ENCODE measurements at places on chromosomes 4 and X.

DNA sequence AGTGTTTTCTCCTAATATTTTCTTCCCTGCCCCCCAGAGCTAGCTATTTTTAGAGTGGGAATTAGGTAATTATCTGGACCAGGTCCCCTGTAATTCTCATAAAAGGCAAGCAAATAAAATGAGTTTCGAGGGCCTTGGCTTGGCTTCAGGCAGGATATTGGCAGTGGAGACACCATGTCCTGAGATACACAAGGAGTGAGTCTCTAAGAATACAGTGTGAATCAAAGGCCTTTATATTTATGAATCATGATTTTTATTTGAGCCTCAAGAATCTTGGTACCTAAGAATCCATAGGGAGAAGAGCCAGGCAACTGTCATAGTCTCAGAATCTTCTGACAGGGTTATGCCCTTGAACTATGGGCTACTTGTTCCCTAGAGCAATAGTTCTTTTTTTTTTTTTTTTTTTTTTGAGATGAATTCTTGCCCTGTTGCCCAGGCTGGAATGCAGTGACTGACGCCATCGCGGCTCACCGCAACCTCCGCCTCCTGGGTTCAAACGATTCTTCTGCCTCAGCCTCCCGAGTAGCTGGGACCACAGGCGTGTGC, 205.4 kb downstream of the LDB2 start:
- no peak for DNase-seq

GRCh38 chr4:94253036-94253435, 45.4 kb downstream of the SMARCAD1 start:
- no peak for DNase-seq

DNA sequence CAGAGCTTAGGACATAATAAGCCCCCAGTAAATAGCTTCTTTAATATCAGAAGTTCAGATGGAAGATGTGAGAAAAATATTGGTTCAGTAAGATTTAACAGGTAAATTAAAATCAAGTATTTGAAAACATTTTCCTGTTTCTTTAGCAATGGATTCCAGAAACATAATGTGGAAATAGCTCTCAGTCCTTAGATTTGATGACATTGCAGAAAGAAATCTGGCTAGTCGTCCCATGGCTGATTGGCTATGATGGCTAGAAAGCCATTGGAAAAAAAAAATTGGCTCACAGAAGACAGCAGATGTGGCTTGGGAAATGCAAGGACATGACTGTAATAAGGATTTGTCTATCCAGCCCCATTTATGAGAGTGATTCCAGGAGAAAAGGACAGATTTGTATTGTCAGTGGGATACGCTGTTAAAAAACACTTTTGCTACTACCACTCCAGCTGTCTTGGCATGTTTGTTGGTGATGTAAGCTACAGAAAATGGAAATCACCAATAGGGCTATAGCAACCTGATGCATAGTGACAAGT, 78.3 kb downstream of the AR start:
- DNase-seq = no peak

- DNase-seq = no peak
Measured at GRCh38 chrX:154981116-154981411, 41.5 kb downstream of the F8 start.

GRCh38 chr4:6869944-6870343, 39.7 kb upstream of the TBC1D14 start:
- no peak for DNase-seq

DNA sequence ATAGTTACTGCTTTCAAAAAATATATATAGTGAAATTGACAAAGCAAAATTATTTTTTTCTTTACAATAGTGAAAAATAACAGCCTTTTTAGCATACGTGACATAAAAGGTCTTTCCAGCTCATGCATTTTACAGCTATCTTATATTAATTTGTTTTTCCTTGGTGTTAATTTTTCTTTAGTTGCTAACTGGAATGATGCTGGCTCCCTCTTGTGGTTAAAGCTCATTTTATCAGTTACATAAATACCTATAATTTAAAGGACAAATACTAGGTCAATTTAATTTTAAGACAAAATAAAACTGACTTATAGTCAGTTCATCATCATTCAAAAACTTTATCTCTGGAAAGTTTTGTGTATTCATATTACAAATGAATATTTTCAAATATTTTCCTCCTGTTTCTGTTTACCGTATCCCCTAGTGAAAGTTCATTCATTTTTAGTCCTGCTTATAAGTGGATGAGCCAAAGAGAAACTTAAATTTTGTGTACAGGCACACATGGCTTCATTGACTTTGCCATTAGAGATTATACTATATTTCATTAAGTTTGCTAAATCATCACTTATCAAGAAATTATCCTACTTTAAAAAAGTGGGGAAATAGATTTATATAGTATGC, 9.9 kb upstream of the ANAPC4 start:
- peak; percentile 16 for DNase-seq

- DNase-seq = no peak
Measured at GRCh38 chr4:97142893-97143292, 1000.4 kb downstream of the STPG2 start.

- no peak for DNase-seq
Measured at GRCh38 chr4:32775049-32775448, 2054.9 kb downstream of the PCDH7 start.

- DNase-seq = no peak
Measured at GRCh38 chr4:150150629-150151062, 72.4 kb downstream of the DCLK2 start.

DNA sequence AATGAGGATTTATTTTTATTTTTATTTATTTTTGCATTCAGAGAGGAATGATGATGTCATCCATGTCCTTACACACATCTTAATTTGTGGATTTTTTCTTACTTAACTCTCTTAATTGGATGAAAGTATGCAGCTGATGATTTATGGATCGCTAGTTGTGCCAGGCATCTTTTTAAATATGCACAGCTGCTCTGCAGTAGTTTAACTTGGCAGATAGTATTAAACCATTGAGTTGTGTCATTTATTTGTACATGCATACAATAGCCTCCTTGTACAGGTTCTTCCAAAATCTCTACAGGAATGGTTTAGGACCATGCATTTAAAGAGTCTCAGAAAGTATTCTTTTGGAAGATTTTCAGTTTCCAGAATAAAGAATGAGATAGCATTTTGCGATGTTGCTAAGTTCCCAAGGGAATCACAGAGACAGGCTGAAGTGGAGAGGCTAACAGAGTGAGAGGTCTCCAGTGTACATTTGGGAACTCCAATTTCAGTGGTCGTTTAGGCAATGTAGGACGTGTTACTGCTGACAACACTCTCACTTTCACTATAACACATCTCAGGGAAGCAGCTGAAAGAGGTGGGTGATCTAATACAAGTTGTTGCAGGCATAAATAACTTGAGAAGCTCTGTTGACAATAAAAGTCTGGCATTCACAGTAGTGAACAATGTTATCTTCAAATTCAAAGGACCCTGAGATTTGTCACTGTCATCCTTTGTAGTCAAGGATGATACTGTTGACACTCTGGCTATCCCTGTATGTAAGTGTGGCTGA, 49.9 kb upstream of the SCRG1 start:
- DNase-seq = no peak

- DNase-seq = no peak
Measured at GRCh38 chr4:119246177-119246733, 33.7 kb downstream of the USP53 start.

GRCh38 chr4:39446842-39447573, 11.7 kb downstream of the RPL9 start:
- no peak for DNase-seq

DNA sequence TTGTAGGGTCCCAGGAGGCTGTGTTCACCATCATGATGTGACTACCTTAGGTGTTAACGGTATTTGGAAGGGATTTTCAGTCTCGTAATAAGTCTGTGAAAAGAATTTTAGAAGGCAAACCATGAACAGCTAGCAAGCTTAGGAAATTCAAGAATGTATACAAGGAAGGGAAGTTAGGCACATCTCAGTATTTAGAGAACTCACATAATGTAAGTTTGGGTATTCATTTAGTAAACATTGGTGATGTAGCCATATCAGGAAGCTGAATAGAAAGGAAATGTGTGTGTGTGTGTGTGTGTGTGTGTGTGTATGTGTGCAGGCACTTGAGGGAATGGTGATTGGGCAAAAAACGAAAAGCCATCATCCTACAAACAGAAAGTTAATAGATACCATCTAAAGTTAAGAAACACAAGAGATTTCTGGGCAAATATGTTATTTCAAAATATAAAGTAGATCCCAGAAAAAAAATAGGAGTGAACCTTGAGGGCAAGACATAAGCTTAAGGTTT, 34.7 kb upstream of the PRKX start:
- no peak for DNase-seq

DNA sequence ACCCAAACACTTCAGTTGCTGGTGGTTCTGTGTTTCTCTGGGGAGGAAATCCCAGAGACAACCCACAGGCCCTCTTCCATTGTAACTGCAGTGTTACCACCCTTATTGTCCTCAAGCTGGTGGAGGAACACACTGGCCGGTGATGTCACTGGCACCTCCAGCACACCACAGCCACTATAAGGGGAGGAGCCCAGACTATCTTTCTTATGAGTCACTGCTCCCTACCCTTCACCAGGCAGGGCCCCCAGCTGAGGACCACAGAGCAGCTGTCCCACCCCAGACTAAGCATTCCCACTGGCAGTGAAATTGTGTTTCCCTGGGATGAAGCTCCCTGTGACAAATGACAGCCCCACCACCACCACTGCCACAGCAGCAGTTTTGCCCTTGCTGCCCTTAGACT, 171.8 kb upstream of the FGF16 start:
- no peak for DNase-seq

DNA sequence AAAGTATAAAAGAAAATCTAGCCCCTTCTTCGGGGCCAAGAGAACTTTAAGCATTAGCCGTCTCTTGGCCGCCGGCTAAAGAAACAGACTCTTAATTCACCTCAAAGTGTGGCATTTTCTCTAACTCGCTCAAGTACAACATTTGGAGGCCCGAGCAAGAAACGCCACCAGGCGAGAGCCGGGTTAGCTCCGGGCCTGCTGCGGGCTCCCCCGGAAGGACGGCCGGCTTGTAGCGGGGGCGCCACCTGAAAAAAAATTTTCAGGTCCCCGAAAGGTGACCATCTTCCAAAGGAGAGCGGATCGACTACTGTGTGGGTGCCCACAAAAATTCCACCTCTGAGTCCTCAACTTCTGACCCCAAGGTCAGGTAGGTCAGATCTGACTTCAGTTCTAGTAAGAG, 156.0 kb downstream of the DEFB131A start:
- DNase-seq = no peak

DNA sequence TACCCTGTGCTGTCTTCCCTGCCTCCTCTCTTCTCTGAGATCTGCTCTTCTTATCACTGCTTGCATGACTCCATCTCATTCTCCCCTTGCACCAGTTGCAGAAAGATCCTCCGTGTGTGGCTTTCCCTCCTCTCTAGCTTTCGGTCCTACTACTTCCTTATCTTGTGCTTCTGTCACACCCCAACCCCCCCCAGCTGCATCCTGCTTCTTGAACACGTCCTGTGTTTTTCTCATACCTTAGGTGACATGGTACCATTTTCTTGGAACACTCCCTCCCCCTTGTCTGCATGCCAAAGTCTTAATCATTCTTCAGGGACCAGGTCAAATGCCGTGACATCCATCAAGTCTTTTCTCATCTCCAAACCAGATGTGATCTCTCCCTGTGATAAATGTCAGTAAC, 46.4 kb downstream of the FHL1 start:
- DNase-seq = no peak

DNA sequence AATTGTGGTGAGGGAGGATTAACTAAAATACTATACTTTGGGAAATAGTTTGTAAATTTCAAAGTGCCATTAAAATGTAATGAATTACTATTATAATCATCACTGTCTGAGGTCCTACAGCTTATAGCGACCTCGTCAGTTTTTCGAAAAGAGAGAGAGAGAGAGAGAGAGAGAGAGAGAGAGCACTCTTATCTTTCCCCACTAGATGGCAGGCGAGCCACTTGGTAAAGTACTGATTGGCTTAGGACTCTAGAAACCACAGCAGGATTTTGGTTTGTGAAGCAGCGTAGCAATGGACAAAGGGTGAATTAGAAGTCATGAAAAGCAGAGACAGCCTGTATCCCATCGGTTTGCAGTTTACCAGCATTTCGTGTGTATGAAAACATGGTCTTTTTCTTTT, 52.5 kb downstream of the LINC00632 start:
- no peak for DNase-seq

DNA sequence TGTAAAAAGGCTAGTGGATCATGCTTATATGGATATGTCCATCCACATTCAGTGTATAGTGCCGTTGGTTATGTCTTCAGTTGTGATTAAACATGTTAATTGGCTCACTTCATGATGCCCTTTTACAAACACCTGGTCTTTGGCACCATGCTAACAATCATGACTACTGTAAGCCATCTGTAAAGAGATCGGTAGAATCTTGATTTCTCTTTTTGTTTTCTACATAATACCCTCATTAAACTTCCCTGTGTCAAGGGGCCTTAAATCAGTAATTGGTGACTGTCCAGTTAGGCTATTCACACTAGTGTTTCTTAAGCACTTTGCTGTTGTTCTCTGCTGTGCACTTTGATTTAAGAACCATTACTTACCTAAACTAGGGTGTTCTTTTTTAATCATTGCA, 475.2 kb downstream of the RPA4 start:
- DNase-seq = no peak
